ENCODE measurements at places on chromosomes 12 and 14.

- no peak for DNase-seq
These were observed 195.2 kb upstream of the CRY1 start for GRCh38 chr12:107288414-107289127.

- no peak for DNase-seq
These were observed 6.9 kb upstream of the TCL1B start for GRCh38 chr14:95679148-95679815.

GRCh38 chr12:109994401-109995175 is 1.6 kb downstream of the GIT2 start:
- DNase-seq: no peak

GRCh38 chr12:108514468-108514972 is 557 bp upstream of the FICD start:
- DNase-seq: no peak

- DNase-seq: no peak
These were observed 64.5 kb downstream of the TMTC3 start for GRCh38 chr12:88206601-88207000.

DNA sequence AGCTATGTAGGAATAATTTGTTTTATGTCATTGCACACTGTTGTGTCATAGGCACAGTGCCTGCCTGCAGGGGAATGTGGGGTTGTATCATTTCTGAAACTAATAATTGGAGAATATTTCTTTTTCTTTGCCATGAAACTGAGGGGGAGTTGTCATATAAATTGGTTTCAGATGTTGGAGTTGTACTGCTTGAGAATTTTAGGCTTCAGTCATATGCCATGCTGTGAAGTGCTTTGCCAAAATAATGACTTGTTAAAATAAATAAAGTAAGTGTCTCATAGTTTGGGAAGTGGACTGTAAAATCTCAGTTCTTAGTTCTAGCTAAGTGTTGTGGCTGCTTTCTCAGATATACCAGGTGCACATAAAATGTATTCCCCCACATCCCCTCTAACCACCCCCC is 116.8 kb downstream of the DAAM1 start:
- DNase-seq: no peak

- DNase-seq: peak; percentile 97
These were observed 4.5 kb upstream of the IRF2BPL start for GRCh38 chr14:77032844-77033621.

DNA sequence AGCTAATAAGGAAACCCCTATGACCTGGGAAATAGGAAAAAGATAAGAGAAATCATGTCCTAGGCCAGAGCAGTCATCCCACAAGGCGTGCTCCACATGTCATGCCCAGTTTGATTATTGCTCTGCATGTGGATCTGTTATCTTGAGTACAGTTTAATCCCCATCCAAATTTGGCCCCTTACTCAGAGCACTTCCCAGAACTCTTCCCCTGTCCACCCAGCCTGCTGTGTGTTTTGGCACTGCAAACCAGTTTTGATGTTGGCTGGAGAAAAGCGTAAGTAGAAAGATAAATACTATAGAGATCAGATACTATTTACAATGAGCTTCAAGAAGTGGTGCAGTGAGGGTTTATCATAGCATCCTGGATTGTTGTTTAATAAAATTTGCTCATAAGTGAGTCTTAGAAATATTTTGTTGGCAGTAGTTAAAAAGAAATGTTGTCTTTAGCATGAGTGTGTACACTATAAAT is 83.8 kb downstream of the PTPRB start:
- DNase-seq: no peak

Measured in NCI-H524 treated with DMSO at 0.1 percent for 48 hours (cell line).